Aorta (tissue), 5 donors: ENCODE measurements at places on chromosomes 16 and 17. TPM values are rescaled to one million over a fixed set of nuclear protein-coding genes. Genes with fewer than 3 reads are reported as not detected.
A peak's percentile ranks its signal among the peaks of the same experiment; 100 is the strongest.

The TBC1D26 gene
- not detected for total RNA-seq

DNA sequence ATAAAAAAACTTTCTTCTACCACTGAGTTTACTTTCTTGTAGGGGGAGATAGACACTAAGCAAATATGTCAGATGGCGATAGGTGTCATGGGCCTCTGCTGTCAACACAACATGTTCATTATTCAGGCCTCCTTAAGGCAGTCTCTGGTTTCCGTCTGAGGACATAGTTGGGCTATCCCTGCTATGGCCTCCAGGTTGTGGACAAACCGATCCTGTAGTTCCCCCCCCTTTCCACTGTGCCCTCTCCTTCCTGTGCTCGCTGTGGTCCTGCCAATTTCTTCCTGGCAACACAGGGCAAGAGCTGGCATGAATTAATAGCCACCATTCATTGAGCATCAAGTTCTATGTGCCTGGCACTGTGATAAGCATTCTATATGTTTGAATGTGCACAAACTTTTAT lies 81.0 kb upstream of the HS3ST2 start:
- no peak for DNase-seq

GRCh38 chr17:47663912-47664623 lies 14.3 kb downstream of the KPNB1 start:
- no peak for DNase-seq

DNA sequence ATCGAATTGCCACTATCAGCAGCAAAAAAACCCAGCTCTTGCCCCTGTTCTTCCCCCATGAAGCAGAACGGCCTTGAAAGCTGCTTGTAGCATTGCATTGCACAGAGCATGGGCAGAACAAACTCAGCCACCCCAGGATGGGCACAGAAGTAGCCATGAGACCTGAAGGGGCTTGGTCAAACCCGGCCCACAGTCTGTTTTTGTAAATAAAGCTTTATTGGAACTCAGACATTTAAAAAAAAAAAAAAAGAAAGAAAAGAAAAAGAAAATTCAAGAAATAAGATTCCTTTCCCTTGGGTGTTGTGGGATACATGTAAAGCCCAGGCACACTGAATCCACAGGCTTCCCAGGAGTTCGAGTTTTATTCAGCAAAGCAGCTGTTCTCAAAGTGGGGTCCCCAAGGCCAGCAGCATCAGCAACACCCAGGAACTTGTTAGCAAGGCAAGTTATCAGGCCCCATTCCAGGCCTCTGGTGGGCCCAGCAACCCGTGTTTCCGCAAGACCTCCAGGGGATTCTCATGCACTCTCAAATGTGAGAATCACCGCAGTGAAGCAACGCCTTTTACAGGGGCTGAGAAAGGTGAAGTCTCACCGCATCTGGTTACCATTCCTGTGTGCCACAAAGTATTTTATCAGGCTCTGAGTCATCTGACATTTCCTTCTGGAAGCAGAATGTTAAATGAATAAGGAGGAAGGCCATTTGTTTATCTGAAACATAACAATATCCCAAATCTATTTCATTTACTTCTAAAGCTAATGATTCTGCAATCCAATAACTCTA lies 108.2 kb downstream of the SLC39A11 start:
- DNase-seq: no peak

The MYH8 gene
- total RNA-seq: not detected

The CCDC102A gene
- total RNA-seq: 21.9 TPM

- DNase-seq: no peak
These were observed 222.3 kb upstream of the TNRC6C start for GRCh38 chr17:77736199-77736585.

DNA sequence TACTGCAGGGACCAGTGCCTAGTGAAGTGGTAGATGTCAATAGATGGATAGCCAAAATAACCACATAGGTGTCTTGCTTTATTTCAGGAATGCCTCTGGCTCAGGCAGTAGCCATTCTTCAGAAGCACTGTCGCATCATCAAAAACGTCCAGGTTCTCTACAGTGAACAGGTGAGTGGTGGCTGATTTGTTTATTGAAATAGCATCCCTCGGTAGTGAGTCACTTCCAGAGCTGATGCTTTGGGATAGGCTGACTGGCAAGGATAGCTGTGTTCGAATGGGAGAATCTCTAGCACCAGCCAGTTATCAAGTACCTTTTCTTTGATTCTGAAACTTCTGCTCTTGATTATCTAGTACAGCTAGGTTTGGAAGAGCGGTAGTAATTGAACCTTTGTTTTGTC lies 10.3 kb downstream of the PHAF1 start:
- no peak for DNase-seq

The HSD11B2 gene
- 1.1 TPM for total RNA-seq

GRCh38 chr17:52660692-52661091 lies 502.2 kb upstream of the CA10 start:
- DNase-seq: no peak

DNA sequence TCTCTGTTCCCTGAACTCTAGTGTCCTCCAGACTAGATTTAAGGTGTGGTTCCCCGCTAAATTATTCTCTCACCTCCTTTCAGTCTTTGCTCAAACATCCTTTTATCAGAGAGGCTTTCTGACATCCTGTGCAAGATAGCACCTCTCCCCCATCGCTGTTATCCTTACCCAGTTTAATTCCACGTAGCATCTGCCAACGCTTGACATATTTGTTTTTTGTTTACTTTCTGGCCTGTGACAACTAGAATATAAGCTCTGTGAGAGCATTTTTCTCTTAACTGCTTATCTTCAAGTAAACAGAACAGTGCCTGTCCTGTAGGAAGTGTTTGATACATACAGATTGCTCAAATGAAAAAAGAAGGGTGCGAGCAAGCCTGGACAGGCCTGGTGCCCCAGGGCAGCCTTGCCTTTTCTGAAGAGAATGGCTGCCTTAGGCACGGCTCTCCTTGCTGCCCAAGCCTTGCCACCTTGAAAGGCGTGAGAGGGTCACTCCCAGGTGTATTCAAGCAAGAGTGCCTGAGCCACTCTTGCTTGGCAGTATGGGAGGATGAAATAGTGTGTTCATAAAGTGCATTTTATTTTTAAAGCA lies 9.7 kb downstream of the DYNLL2 start:
- DNase-seq: no peak

DNA sequence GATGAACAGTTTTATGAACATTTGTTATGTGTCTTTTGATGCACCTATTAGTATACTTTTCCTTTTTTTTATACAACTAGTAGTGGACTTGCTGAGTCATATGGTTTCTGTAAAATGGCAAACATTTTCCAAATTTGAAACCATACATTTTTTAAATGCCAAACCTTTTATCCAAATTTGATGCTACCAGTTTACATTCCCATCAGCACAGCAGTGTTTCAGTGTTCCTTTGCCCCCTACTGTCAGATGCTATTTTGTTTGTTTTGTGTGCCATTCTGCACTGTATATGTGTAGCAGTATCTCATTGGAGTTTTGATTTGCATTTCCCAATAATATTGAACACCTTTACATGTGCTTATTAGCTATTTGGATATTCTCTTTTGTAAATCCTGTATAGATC lies 219.4 kb downstream of the TANC2 start:
- no peak for DNase-seq

The TMEM100 gene
- 24.4 TPM for total RNA-seq

- DNase-seq: no peak
These were observed 7.3 kb downstream of the ST6GALNAC2 start for GRCh38 chr17:76578376-76578775.

- no peak for DNase-seq
These were observed 44.9 kb downstream of the TTC19 start for GRCh38 chr17:16044487-16044886.

DNA sequence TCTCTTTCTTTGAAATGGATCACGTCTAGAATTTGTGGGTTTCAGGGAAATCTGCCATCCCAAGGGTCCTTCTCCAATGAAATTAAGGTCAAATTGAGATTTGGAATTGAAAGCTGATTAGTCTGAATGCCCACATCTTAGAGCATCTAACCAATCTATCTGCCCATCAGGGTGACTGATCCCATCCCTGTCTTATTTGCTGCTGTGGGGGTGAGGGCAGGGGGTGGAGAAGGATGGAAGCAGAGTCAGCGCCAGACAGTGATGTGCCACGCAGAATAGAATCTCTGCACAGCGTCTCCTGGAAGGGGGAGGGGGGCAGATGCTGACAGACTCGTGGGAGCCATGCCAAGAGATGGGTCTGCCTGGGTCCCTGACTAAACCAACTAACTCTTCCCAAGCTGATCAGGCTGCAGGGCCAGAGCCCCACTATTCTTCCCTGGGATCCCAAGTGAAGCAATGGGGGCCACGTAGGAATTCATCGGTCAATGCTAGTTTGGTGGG lies 32.1 kb downstream of the CDK5RAP3 start:
- DNase-seq: no peak

DNA sequence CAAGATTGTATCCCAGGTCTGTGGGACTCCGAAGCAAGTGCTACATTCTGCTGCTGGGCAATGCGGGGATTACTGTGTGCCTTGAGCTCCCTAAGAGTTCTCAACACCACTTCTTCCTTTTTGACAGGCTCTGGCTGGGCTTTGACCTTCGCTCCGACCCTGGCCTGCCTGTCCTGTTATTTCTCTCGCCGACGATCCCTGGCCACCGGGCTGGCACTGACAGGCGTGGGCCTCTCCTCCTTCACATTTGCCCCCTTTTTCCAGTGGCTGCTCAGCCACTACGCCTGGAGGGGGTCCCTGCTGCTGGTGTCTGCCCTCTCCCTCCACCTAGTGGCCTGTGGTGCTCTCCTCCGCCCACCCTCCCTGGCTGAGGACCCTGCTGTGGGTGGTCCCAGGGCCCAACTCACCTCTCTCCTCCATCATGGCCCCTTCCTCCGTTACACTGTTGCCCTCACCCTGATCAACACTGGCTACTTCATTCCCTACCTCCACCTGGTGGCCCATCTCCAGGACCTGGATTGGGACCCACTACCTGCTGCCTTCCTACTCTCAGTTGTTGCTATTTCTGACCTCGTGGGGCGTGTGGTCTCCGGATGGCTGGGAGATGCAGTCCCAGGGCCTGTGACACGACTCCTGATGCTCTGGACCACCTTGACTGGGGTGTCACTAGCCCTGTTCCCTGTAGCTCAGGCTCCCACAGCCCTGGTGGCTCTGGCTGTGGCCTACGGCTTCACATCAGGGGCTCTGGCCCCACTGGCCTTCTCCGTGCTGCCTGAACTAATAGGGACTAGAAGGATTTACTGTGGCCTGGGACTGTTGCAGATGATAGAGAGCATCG lies 2.4 kb downstream of the SLC16A13 start:
- DNase-seq: no peak

The SPHK1 gene
- 22.2 TPM for total RNA-seq

The EPX gene
- total RNA-seq: not detected

- no peak for DNase-seq
These were observed 124.9 kb downstream of the RBFOX3 start for GRCh38 chr17:79485991-79486390.

The OR3A3 gene
- not detected for total RNA-seq

DNA sequence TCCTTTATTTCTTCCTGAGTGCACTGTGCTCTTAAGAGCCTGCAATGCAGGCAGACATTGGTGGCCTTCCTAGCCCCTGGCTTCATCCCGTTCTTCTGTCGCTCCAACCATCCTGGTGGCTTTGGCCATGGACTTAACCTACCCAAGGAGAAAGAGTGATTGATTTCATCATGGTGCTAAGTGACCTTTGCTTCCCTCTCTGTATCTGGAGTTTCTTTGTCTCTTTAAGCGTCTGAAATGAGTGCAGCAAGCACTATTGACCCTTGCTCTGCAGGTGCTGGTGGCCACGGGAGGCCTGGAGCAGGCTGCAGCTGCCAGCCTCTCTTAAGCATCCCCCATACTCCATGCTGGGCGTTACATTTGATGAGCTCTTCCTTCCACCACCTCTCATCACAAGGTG lies 60.5 kb downstream of the RAP1GAP2 start:
- no peak for DNase-seq

GRCh38 chr16:57741660-57742191 lies 6.2 kb downstream of the KATNB1 start:
- no peak for DNase-seq

GRCh38 chr16:79573884-79574283 lies 26.7 kb downstream of the MAF start:
- no peak for DNase-seq

The KRT36 gene
- not detected for total RNA-seq

DNA sequence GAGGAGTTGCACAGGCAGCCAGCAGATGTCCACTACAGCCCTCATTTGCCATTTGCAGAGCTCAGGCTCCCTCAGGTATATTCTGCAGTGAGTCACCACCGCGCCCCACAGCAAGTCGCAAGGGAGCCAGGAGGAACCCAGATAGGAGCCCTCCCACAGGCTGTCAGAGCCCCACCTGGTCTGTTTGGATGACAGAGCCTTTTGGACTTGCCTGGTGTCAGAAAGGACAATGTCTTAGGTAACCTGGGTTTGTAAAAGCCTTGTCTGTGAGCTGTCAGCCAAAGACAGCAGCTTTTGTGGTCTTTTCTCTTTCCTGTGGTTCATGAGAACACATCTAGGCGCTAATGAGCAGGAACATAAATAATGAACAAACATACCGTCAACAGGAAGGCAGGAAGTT lies 70.9 kb downstream of the GNAO1 start:
- DNase-seq: no peak

The DYNC1LI2 gene
- 169 TPM for total RNA-seq

The OR4D1 gene
- not detected for total RNA-seq

The DHRS11 gene
- total RNA-seq: 6.0 TPM

GRCh38 chr16:1265826-1266225 lies 10.0 kb downstream of the TPSD1 start:
- no peak for DNase-seq

DNA sequence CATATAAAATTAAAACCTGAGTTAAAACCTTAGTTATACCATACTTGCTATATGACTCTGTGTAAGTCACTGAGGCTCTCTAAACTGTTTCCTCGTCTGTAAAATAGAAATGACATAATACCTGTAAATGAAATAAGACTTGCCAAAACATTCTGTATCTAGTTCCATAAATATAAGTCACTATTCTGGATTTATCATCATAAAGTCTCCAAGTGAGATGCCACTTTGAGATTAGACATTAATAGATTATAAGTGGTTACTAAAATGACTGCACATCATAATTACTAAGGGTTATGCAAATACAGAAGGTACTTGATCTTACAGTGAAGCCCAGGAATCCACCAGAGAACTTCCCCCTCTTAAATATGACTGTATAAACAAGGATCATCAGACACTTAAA lies 12.0 kb upstream of the BRIP1 start:
- no peak for DNase-seq

GRCh38 chr16:734981-735881 lies 5.6 kb downstream of the CIAO3 start:
- no peak for DNase-seq

The NHERF2 gene
- 110 TPM for total RNA-seq

- DNase-seq: no peak
These were observed 49.6 kb upstream of the SIAH1 start for GRCh38 chr16:48434653-48435317.

GRCh38 chr17:42571435-42572225 lies 4.7 kb downstream of the MLX start:
- peak; percentile 45 for DNase-seq

GRCh38 chr16:75860326-75861053 lies 134.2 kb upstream of the CPHXL start:
- no peak for DNase-seq

DNA sequence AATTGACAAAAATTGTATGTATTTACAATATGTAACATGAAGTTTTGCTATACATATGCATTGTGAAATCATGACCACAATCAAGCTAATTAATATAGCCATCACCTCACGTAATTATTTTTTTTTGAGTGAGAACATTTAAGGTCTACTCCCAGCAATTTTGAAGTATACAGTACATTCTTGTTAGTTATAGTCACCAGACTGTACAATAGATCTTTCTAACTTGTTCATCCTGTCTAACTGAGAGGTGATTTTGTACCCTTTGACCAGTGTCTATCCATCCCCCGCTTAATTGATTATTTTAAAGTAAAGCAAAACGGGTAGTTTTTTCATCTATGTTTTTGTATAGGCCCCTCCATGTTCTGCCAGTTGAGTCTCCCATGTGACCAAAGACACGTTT lies 30.3 kb downstream of the NTN1 start:
- no peak for DNase-seq
